Activated CD4-positive, alpha-beta T cell treated with anti-CD3 and anti-CD28 coated beads for 24 hours (primary cell): ENCODE measurements at places on chromosomes 2 and 18.

GRCh38 chr18:39297225-39297624 is 1731.6 kb upstream of the CELF4 start:
- no peak for DNase-seq

- DNase-seq, result no peak
Measured at GRCh38 chr2:70340761-70341476, 39.1 kb upstream of the FAM136A start.

DNA sequence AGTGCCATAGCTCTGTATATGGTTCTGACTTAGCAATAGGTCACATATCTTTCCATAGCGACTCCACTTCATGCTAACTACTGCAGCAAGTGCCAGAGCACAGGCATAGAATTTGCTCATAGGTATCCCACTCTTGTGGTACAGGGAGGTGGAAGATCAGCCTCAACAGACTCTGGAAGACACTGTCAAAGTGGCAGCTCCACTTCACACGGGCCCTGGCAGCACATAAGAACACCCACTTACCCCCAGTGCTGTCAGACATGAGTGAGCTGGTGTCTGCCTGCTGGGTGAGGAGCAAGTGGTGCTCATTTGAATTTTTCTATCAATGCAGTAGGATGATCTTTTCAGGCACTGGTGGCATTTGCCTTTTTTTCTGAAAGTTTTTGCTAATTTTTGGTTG is 48.6 kb downstream of the BCL2L11 start:
- no peak for DNase-seq

DNA sequence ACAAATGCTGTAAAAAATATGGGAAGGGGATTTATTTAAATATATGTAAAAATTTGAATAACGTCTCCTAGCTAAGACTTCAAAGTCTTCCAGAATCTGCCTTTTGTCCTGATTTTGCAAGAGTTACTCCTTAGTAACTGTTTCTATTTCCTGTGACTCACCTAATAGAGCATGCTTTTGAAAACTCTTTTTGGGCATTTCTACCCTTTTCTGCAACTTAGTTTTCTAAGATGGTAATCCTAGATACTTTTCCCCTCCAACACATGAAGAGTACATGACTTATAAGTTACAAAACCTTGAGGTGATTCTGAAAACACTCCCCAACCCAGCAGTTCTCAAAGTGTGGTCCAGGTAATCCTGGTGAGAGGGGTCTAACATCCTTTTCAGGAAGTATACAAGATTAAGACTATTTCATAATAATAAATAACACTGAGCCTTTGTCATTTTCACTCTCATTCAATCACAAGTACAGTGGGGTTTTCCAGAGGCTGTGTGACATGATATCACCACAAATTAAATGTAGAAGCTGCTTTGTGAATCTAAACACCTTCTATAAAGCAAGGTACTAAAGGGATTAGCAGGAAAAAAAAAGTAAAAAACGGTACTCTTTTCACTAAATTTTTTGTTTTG is 31.9 kb downstream of the PPP4R3B start:
- no peak for DNase-seq

DNA sequence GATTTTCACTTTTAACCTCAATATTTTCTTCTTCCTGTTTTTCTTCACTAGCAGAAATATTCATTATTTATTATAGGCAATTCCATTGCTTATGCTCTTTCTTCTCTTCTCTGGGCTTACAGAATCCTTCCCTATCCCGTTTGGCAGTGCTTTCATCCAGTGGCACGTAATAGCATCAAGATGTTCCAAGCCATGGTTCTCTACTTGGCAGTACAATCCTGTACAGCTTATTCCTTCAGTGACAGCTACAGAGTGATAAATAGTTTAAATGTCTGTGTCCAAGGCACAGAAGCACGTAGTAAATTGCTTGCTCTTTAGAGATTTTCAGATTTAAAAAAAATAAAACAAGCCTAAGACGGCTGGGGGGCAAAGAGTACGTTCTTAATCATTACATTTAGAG is 1964.3 kb downstream of the SUCLG1 start:
- DNase-seq, result no peak

DNA sequence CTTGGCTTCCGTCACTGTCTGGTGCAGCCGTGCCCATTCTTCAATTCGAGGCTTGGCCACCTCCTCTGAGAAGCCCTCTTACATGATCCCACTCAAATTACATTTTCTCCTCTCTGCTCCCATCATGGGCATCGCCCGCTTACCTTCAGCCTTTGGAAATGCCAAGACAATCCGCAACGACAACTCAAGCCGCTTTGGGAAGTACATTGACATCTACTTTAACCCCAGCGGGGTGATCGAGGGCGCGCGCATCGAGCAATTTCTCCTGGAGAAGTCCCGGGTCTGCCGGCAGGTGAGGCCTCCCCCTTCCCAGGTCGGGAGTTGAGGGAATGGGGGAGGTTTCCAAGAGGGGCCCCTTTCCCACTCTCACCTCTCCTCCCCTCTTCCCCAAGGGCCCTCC is 38.3 kb downstream of the MYO7B start:
- no peak for DNase-seq

GRCh38 chr2:176637486-176638166 is 368.4 kb downstream of the MTX2 start:
- DNase-seq, result no peak

DNA sequence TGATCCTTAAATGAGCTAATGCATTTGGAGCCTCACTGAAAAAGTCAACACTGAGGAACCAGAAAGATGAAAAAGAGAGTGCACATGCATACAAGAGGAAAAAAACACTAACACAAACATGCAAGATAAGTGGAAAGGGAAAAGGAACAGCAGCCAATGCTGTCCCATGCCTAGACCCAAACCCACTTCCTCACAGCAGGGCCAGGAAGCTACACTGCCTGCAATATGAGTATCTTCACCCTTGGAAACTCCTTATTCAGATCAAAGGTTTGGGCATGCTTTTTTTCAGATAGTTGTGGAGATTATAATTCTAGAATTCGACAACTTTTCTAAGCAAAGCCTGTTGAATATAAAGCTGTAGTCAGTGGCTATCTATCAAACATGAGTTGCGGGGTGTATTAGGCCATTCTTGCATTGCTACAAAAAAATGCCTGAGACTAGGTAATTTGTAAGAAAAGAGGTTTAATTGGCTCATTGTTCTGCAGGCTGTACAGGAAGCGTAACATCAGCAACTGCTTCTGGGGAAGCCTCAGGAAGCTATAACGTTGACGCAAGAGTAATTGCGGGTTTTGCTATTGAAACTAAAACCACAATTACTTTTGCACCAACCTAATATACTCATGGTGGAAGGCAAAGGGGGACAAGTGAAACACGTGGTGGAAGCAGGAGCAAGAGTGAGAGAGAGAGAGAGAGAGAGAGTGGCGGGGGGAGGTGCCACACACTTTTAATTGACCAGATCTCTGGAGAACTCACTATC is 138.2 kb downstream of the MBD2 start:
- no peak for DNase-seq

- no peak for DNase-seq
Measured at GRCh38 chr2:62999905-63000304, 50.7 kb upstream of the OTX1 start.

DNA sequence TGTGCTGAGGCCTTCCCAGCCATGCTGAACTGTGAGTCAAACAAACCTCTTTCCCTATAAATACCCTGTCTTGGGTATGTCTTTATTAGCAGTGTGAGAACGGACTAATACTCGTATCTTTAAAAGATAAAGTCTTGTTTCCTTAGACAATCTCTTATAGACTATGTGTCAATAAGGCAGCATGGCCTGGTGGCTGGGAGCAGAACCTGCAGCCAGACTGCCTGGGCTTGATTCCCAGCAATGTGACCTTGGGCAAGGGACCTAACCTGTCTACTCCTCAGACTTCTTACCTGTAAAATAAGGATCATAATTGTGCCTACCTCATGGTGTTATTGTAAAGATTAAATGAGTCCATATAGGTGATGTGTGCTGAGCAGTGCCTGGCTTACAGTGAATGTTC is 198.7 kb downstream of the CDH20 start:
- DNase-seq, result no peak

DNA sequence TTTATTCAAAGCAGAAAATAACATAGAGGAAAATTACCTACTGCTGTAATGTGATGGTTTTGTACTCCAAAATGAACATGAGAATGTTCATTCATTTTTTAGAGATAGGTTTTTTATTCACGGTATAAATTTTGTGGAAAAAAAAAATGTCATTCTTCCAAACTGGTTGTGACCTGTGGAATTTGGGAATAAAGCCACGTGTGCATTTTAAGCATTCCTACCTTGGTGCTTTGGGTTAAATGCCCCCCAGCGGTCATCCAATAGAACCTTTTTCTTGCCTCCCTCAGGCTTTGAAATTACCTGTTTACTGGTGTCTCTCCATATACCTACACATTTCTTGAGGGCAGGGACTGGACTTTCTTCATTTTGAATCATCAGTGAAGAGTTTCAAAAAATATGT is 740.7 kb downstream of the DPP10 start:
- no peak for DNase-seq

DNA sequence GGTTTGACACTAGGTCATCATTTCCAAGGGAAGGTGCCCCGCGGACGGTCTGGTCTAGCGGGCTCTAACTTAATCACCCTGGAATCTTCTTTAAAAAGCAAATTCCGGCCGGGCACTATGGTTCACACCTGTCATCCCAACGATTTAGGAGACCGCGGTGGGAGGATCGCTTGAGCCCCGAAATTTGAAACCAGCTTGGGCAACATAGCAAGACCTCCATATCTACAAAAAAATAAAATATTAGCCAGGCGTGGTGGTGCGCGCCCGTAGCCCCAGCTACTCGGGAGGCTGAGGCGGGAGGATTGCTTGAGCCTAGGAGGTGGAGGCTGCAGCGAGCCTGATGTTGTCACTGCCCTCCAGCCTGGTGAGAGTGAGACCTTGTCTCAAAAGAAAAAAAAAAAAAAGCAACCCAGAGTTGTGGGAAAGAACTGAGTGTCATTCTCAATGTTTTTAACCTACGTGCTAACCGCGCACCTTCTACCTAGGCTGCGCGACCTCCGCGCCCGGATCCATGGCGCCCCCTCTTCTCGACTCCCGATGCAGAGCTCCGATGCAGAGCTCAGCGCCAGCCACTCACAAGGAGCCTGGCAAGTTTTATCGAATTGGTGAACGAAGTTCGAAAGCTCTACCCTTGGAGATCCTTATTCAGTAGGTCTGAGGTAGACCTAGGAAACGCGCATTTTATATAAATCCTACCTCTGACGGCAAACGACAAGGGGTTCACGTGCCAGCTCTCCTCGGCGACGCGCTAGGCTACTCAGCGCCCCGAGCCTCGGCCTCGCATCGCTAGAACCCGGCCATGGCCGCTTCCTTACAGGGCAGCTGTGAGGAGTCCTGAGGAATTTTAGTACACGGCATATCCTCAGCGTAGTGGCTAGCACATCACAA is 888 bp upstream of the TWSG1 start:
- DNase-seq, result peak; percentile 1

DNA sequence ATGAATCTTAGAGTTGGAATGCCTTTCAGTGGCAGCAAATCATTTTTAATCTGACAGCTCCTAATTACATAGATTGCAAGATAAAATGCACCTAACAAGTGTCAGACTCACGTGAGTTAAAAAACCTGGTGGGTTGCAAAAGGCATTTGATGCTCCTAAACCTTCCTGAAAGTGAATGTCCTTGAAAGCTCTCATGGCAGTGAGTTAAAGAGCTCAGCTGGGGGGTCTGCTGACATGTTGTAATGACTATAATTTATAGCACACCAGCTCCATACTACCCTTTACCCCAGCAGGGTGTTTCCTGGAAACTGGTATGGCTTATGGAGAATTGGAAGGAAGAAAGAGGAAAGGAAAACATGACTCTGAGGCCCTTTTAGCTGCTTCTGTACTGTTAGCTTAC is 91.9 kb upstream of the CAVIN2 start:
- no peak for DNase-seq

DNA sequence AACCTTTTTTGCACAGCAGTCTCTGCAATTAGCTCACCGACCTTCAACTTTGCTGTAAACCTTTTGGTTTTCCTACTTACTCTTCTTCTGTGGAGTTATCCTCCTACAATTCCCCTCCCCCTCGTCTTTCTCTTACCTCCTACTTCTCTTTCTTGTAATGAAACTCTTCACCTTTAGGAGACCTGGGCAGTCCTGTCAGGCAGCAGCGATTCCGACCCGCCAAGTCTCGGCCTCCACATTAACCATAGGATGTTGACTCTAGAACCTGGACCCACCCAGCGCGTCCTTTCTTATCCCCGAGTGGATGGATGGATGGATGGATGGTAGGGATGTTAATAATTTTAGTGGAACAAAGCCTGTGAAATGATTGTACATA is 8.3 kb downstream of the TBR1 start:
- no peak for DNase-seq

- DNase-seq, result no peak
Measured at GRCh38 chr2:204982303-204982702, 437.0 kb downstream of the PARD3B start.

GRCh38 chr2:230435431-230435830 is 19.4 kb downstream of the SP100 start:
- DNase-seq, result no peak

DNA sequence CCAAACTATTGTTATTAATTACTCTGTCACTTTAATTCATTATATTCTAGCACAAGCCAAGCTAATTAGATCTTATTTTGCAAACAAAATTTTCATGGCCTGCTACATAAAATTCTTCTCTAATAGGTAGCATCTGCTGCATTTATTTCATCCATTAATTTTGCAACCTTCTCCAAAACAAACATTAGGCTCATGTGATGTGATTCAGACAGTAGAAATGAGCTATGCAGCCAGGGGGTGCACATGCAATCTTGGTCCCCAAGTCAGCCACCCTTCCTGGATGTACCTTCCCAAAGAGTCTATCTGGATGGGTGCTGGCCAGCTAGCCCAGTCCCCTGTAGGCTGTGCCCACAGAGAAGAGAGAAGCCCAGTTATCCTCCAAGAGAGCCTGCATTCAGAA is 242.1 kb upstream of the OSR1 start:
- DNase-seq, result no peak

GRCh38 chr2:226387499-226387942 is 412.1 kb downstream of the IRS1 start:
- DNase-seq, result no peak

DNA sequence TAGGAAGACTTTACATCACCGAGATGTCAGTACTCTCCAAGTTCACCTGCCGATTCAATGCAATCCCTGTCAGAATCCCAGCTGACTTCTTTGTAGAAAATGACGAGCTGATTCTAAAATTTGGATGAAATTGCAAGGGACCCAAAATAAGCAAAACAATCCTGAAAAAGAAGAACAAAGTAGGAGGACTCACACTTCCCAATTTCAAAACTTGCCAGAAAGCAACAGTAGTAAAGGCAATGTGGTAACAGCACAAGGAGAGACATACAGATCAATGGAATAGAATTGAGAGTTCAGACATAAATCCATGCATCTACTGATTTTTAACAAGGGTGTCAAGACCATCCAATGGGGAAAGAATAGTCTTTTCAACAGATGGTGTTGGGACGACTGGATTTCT is 52.2 kb downstream of the SMAD7 start:
- DNase-seq, result no peak
